ENCODE measurements at places on chromosomes 16 and 17.

DNA sequence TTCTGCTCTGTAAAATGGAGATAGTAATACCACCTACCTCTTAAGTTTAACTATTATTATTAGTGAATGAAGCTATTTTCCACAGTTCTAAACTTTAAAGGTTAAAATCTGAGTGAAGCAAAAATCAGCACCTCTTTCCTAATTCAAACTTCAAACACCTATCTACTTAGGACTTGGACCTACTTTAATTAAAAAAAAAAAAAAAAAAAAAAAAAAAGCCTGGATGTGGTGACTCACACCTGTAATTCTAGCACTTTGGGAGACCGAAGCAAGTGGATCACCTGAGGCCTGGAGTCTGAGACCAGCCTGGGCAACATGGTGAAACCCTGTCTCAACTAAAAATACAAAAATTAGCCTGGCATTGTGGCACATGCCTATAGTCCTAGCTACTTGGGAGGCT, 5.0 kb upstream of the KANSL1 start:
- H3K4me1 ChIP-seq, result peaks cover 16% of the 10 kb centered on the region
- no peaks in the 10 kb centered on the region for H3K27me3 ChIP-seq
- no peak overlapping the region for H3K4me3 ChIP-seq
- DNase-seq, result no peak
- no peak overlapping the region for H3K27ac ChIP-seq

DNA sequence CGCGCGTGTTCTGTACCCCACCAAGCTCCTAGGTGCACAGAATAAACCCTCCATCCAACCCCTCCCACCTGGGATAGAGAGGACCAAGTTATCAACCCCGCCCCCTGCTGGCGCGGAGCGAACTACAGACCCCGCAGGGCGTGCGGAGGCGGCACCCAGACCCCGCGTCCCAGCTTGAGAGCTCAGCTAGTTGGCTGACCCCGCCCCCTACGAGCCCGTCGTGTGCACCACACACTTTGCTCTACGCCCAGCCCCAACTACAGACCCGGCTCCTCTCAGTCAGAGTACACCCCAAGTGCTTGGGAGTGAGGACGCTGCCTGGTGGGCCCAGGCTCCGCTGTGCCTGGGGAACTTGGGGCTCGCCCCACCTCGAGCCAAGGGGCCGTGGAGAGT, 1.5 kb downstream of the GRIN2A start:
- no peak overlapping the region for H3K27ac ChIP-seq
- DNase-seq, result peak; percentile 70
- no peaks in the 10 kb centered on the region for H3K36me3 ChIP-seq
- H3K27me3 ChIP-seq, result peaks cover 84% of the 10 kb centered on the region

- H3K27me3 ChIP-seq, result peaks cover 53% of the 10 kb centered on the region
- no peaks in the 10 kb centered on the region for H3K36me3 ChIP-seq
- H3K4me1 ChIP-seq, result peaks cover 7% of the 10 kb centered on the region
- no peak for DNase-seq
- no peak overlapping the region for H3K4me3 ChIP-seq
These were observed 189.4 kb downstream of the CCT6B start for GRCh38 chr17:34771891-34772290.

GRCh38 chr17:46194393-46195216, 1.4 kb upstream of the KANSL1 start:
- H3K27me3 ChIP-seq, result no peaks in the 10 kb centered on the region
- peak overlapping the region; percentile 86 for H3K4me3 ChIP-seq
- DNase-seq, result no peak
- H3K4me1 ChIP-seq, result peaks cover 33% of the 10 kb centered on the region
- H3K36me3 ChIP-seq, result peaks cover 4% of the 10 kb centered on the region
